ENCODE measurements at places on chromosomes 4 and X.

- no peaks in the 10 kb centered on the region for H3K36me3 ChIP-seq
- H3K4me3 ChIP-seq = no peak overlapping the region
- DNase-seq = peak; percentile 85
- no peaks in the 10 kb centered on the region for H3K27me3 ChIP-seq
Measured at GRCh38 chr4:53490965-53491622, 100.2 kb downstream of the LNX1 start.

DNA sequence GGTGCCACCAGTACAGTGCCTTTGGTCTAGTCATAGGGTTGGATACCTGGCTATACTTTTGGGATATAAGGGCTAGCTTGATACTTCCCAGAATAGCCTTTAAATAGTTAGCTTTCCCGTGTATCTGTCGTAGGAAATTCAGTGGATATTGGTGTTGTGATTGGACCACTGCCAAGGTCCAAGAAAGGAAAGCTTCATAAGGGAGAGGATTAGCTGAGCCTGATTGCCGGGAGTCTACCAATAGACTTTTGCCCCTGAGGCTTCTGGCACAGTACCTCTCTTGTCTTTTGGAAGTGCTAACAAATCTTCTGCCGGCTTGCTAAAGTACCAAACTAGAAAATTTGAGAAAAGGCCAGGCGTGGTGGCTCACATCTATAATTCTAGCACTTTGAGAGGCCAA lies 350.6 kb downstream of the CHIC1 start:
- peaks cover 36% of the 10 kb centered on the region for H3K4me1 ChIP-seq
- DNase-seq = peak; percentile 79
- H3K36me3 ChIP-seq = no peaks in the 10 kb centered on the region
- no peak overlapping the region for H3K4me3 ChIP-seq
- H3K27me3 ChIP-seq = no peaks in the 10 kb centered on the region

DNA sequence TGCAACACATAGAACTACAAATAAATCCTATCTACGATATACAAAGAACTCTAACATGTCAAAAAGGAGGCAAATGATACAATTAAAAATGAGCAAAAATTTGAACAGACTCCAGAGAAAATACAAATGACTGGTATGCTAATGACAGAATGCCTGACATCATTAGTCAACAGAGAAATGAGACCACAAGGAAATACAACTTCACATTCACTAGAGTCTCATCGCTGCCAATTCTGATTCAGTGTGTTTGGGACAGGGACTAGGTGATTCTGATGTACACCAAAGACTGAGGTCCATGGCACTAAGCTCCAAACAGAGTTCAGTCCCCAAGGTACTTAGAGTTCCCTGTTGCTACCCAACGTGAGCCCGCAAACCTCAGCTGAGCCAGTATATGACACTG lies 23.4 kb downstream of the SLC2A9 start:
- H3K27ac ChIP-seq = no peak overlapping the region
- H3K4me3 ChIP-seq = no peak overlapping the region
- no peaks in the 10 kb centered on the region for H3K36me3 ChIP-seq
- H3K27me3 ChIP-seq = no peaks in the 10 kb centered on the region

DNA sequence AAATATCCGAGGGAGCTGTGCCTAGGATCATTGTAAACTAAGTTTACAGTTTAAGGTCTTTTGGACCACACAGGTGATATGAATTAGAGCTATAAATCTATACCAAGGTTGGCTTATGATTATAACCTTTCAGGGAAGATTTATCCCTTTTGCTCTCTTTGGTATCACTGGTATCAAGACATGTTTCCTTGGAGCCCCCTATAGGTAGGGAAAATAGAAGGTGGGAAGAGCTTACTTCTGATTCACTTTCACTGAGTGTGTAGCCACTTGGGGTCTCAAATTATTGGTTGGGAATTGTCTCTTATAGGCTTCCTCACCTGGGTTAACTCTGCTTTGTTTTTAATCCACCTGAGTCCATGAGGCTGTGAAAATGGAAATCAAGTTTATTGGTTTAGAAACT lies 262.1 kb upstream of the NR3C2 start:
- H3K27me3 ChIP-seq = no peaks in the 10 kb centered on the region
- no peak overlapping the region for H3K27ac ChIP-seq
- peak; percentile 12 for DNase-seq
- H3K4me1 ChIP-seq = no peaks in the 10 kb centered on the region
- H3K4me3 ChIP-seq = no peak overlapping the region

DNA sequence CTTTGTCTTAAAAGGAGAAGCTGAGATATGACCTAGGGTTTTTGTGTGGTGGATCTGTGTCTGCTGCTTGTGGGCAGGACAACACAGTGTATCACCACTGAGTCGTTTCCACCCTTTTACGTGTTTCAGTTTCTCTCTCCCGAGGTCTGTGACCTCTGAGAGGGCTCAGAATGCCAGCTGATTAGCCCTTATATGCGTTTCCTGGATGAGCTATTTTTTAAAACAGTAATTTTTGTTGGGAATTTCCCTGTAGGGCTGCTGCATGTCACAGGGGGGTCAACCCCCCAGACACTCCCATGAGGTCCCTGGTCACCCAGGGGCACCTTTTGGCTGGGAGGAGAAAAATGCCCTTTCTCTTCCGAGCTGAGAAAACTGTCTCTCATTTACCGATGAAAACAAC lies 170.4 kb upstream of the CASK start:
- H3K27ac ChIP-seq = no peak overlapping the region
- H3K36me3 ChIP-seq = no peaks in the 10 kb centered on the region
- no peaks in the 10 kb centered on the region for H3K27me3 ChIP-seq

GRCh38 chr4:147846318-147847155 lies 114.6 kb downstream of the ARHGAP10 start:
- H3K27ac ChIP-seq = no peak overlapping the region
- H3K36me3 ChIP-seq = no peaks in the 10 kb centered on the region
- peak; percentile 69 for DNase-seq
- H3K27me3 ChIP-seq = no peaks in the 10 kb centered on the region

Data from endothelial cell of umbilical vein (primary cell).